RPMI8226 (cell line): ENCODE measurements at places on chromosomes 2 and 18.

DNA sequence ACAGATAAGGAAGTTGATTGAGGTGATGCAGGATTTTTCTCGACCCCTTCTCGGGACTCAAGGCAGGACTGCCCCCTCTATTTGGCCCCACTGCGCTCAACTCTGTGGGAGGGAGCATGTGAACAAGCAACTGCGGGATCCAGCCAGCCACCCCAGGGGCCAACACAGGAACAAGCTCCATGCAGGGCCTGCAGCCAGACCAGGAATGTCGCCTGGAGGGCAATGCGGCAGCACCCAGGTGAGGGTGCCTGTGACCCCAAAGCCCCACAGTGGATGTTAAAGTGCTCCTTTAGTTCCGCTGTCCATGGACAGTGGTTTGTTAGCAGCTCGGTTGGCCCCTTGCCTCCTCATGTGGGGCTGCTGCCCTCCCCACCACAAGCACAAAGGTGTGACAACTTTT lies 57.1 kb downstream of the HRH4 start:
- no peak for DNase-seq

DNA sequence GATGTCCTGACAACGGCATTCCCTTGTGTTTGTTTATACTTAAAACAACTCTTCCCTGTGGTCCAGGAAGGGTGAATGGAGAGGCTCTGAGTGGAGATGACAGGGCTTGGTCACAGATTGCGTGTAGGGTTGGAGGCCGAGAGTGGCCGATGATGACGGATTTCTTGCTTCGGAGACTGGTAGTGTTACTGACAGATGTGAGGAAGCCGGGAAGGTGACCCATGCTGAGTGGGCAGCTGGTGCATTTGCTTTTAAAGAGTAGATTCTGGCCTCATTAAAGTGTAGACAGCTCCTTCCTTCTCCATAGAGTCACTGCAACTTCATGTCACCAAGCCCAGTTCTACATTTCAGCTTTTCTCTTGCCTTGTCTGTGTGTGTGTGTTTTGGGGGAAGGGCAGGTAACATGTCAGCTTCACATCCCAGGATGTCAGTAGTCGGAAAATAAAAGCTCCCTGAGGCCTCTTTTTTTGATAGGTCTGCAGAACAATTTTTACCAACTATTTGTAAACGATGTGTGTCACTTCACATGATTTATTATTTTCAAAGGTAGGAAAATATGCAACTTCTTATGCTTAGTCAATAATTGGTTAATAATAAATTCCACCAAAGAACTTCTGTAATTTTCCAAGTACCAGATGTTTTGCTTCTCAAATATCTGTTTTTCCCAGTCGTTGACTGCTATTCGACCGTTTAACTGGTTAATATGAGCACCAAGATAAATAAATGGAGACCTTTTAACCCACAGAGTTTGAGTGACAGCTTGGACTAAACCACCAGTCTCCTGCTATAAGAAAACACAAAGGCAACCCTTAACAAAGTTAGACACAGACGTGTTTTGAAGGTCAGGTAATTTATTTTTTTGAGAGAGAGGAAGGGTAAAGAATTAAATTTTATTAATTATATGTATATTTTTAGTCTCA lies 436.9 kb downstream of the SLC4A3 start:
- DNase-seq, result no peak

- no peak for DNase-seq
Observed at GRCh38 chr2:9020267-9020666, 16.8 kb upstream of the MBOAT2 start.

DNA sequence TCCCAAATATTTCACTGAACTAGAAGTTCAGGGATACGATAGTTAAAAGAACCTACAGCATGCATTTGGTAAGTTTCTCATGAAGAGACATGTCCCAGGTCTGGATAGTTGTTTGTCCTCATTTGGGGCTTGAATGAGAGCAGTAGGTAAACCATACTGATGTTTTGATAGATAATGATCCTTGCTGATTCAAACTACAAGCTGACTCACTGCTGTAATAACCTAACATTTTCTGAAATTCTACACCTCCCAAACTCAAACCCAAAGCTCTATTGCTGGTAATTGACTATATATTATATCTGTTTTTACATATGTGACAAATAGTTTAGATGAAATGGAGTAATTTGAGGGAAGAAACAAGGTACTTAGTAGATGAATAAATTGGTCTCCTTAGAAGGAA lies 154.1 kb upstream of the BOD1L2 start:
- DNase-seq, result no peak

GRCh38 chr2:175036582-175037018 lies 31.4 kb upstream of the CHN1 start:
- no peak for DNase-seq

- DNase-seq, result no peak
Observed at GRCh38 chr2:71557321-71557720, 104.0 kb downstream of the DYSF start.

DNA sequence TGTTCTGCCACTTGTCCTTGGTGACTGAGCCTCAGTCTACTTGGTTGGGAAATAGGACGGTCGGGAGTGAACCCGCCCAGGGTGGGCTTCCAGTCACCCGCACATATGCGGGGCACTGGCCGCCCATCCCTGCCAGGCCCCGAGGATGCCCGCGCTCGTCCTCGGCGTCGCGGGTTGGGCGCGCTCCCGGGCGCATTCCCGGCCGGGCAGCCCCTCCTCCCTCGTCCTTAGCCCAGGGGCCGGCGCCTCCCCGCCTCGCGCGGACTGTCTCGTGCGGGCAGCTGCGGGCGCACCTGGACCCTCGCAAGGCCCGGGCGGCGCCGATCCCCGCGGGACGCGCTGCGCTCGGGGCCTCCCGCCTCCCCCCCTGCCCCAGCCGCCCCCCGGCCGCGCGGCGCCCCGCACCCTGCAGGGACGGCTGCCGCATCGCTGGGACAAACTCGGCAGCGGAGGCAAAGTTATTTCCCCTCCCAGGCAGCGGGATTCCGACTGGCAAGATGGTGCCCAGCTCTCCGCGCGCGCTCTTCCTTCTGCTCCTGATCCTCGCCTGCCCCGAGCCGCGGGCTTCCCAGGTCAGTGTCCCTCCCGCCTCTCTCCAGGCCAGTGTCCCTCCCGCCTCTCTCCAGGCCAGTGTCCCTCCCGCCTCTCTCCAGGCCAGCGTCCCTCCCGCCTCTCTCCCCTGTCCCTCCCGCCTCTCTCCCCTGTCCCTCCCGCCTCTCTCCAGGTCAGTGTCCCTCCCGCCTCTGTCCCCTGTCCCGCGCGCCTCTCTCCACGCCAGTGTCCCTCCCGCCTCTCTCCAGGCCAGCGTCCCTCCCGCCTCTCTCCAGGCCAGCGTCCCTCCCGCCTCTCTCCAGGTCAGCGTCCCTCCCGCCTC lies at the start of gene FBLN7:
Gene FBLN7 (plus strand): TSS at position 227 of the 874 bp plus-strand sequence. CDS start 271 bp downstream, at position 498.
- DNase-seq, result no peak

GRCh38 chr2:24885221-24886125 lies 34.6 kb downstream of the ADCY3 start:
- DNase-seq, result no peak

DNA sequence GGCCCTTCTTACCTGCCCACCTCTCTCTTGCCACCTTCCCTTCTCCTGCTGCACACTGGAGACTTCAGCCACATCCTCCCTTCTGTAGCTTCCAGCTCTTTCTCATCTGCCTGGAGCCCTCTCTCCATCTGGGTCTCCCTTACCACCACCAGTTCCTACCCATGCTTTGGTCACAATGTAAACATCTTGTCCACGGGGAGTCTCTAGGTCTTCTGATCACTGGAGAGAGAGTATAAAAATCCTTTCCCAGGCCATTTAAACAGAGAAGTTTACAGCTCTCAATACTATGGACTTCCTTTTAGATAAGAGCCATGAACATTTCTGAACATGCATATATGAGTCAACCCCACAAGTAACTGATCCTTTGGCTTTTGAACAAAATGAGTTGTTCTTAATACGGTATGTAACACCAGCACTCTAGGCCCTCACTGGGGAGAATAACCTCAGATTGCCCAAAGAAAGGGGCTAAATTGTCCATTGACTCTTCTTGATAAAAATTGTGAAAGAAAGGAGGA lies 5.8 kb downstream of the ARHGAP25 start:
- DNase-seq, result no peak

GRCh38 chr2:158553257-158553656 lies 96.5 kb downstream of the PKP4 start:
- DNase-seq, result no peak

GRCh38 chr18:57806978-57807285 lies 3.8 kb upstream of the ATP8B1 start:
- DNase-seq, result no peak

DNA sequence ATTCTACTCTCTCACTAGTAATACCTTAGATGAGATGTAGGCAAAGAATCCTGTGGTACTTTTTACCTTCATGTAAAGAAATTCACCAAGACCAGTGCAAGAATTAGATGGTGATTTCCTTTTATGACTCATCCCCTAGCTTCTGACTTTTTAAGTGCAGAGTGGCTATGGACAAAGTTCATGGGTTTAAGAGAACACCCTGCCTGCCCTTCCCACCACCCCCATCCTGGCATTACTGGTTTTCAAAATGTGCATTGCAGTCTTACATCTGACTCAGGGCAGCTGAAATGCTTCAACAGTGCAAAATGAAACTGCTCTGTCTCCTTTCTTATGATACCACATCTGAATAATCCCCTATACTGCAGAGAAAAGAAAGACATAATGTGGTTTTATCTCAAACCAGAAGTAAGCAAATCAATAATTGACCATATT lies 22.6 kb downstream of the MAIP1 start:
- no peak for DNase-seq

- no peak for DNase-seq
Observed at GRCh38 chr18:10131460-10132395, 217.9 kb downstream of the VAPA start.

DNA sequence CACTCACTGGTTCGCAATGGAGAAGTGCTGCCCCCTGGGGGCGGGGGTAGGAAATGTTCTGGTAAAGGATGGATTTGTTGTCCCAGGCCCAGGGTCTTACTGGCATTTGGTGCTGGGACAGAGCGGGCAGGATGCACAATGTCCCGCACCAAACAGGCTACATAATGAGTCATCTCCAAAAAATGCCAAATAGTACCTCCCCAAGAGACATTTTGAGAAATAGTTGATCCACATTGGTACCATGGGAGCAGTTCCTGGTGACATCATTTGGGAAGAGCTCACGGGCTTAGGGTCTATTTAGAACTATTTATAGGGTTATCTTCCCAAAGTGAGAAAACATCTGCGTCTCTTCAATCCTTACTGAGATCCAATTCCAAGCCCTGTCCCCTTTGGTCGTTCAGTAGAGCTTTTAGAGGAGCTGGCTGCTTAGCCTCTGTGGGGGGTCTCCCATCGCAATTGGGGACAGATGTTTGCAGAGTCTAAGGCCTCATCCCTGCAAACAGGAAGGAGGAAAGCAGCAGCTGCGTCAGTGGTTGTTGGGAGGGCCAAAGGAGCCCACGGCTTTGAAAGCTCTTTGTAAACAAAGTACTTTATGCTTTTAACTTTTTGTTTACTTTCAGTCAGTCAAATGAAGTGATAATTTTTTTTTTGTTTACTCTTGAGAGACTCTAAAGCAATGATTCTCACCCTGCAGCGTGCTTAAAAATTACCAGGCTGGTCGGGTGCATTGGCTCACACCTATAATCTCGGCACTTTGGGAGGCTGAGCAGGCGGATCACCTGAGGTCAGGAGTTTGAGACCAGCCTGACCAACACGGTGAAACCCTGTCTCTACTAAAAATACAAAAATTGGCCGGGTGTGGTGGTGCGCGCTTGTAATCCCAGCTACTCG lies 49.3 kb downstream of the GREB1 start:
- peak; percentile 66 for DNase-seq

DNA sequence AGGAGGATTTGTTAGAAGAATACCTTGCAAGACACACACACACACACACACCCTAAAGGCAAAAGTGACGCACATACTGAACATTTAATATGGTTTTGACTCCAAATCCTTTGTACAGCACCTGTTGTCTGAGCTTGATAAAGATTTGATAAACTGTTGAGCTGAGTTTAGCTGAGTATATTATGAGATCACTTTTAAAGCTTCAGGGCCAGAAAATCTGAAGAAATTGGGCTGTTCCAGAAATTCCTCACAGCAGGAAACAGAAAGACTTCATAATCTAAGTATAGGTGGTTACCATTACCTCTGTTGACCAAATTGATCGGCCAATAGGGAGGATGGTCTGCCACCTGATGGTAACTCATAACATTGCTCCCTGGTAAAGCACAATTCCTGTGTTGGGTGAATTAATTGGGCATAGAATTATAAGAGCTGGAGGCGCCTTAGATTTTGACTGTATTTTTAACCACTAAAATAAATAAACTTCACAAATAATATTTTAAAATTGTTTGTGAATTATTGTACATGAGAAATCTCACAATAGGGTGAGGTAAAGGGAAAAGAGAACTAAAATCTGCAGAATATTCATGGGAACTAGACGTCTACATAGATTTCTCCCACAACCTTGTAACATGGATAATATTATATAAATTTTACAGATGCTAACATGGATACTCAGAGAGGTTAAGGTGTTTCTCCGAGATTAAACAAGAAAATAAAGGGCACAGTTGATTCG lies 21.8 kb upstream of the RPIA start:
- DNase-seq, result peak; percentile 54

DNA sequence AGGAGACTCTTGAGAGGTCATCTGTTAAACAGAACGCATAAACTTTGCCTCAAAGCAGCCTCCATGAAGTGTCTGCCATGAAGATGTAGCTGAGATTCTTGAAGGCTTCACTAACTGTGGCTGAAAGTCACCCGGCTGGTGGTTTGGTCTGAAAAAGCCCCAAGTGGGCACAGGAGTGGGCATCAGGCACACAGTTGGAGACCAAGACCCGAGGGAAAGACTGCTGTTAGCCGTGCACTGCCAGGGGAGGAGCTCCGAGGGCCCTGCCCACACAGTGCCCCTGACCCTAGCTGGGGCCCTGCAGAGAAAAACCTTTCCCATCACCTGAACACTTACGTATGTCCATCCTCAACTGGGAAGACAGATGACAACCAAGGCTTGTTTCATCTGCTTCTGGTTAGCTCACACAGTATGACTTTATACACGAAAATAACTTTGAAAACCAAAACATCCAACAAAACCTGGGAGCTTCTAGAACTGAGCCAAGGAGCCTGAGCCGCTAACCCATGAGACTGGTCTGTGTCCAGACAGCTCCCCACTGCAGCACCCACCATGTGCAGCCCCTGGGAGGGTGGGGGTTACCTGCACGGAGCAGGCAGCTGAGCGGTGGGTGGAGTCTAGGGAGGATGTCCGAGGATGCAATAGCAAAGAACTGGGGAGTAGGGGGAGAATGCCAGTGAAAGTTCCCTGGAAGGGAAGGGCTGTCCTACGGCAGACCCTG lies 15.4 kb downstream of the HJURP start:
- DNase-seq, result no peak

DNA sequence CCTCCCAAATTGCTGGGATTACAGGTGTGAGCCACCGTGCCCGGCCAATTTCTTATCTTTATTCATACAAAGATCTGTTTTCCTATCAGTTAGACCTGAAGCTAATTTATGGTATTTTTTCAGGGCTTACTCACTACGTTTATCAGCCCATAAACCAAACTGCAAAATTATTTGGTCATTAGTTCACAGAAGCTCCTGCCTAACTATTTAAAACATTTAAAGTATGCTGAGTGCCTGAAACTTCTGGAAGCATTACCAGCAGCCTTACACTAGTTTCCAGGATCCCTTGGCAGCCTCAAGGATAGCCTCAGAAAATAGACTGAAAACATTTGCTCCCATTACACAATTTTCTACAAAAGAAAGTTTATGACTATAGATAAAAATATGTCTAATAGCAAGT lies 68.8 kb downstream of the GALNT13 start:
- DNase-seq, result no peak
